ENCODE measurements at places on chromosomes 6 and 20.

- DNase-seq: no peak
Observed at GRCh38 chr20:12130781-12131180, 213.1 kb downstream of the BTBD3 start.

DNA sequence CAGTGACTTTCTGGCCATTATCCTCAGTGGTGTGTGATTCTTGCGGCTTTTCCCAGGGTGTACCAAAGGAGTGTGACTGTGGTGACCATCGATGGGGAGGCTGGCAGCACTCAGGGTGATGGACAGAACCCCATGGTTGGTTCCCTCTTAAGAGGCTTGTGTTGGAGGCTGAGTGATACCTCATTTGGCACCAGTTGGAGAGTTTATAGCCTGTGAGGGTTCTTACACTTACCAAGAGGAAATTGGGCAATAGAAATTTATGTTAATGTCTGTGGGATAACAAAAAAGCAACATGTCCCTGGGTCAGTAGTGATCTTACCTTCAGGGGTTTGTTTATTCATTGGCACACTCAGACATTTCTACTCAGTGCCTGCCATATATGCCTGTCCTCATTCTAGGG lies 37.2 kb downstream of the DAAM2 start:
- DNase-seq: no peak

GRCh38 chr6:117404548-117404947 lies 21.2 kb downstream of the ROS1 start:
- no peak for DNase-seq

- DNase-seq: no peak
Observed at GRCh38 chr6:167140589-167141474, 16.9 kb downstream of the GPR31 start.

DNA sequence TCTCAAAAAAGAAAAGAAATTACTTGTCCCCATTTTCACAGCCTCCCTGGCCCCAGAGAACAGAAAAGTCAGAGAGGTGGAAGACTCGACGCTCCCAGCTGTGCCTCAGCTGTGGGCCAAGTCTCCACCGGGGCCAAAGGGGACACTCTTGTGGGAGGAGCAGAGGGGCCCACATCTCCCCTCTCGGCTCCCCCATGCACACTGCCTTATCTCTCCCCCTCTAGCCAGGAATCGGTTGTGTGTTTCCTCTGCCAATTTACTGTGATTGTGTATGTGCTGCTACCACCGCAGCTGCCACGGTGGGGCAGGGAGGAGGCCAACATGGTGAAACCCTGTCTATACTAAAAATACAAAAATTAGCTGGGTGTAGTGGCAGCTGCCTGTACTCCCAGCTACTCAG lies 8.4 kb downstream of the TIAM2 start:
- no peak for DNase-seq

DNA sequence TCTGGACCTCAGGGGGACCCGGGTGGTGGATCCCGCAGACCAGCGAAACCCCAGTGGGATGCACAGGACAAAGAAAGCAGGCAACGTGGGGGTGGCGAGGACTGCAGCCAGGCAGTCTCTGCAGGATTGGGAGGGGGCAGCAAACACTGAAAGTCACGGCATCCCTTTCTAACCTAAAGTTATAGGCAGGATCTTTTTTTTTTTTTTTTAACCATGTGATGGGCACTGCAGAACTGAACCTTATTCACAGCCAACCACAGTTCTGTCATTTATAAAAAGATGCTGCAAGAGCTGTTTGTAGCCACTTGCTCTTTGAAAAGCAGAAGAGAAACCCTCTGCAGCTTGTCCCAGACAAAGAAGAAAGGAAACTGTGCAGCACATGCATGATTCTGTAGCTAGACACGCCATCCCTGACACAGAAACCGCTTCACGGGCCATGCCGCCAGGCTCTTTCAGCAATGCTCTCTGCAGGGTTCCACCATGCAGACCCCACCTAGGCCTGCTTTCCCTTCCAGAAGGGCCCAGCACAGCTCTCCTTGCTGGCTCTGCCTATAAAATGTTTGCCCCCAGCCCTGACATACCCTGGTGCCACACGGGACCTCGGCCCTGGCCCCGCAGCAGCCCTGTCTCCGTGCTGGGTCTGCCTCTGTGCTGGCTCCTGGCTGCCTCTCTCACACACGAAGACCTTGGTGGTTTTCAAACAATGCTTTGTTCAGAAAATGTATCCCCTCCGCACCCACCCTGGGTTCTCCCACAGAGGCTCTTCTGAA lies 70.8 kb downstream of the PYGB start:
- no peak for DNase-seq

DNA sequence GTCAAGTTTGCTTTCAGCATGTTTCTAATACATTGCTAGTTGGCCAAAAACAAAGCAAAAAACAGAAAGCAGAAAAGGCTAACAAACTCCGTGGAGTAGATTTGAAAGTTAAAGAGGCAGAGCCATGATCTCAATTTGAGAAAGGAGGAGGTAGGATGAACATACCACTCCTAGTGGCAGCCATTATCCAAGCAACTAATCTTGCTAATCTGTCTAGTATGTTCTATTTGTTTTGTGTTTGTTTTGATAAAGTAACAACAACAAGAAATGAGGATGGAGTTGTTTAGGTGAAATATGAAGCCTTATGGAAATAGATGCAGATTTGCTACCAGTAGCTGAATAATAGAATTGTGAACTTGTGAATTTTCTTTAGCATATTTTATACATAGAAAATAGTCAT lies 295.5 kb upstream of the PRDM1 start:
- DNase-seq: no peak

DNA sequence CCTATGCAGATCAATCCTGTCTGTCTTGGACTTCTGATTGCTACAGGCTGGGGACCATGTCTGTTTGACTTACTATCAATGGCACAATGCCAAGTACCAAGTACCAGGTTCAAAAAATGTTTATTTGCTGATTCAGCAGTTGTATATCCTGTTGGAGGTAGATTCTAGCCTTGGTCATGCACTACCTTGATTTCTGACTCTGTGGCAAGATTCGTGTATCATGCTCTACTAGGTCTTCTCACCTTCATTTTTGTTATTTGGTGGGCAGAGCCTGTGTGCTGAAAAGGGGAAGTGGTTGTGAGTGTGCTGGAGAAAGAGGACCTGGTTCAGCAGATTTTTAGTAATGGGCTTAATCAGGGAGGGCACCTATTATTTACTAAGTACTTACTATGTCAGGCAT lies 192.4 kb upstream of the MYLIP start:
- DNase-seq: no peak

DNA sequence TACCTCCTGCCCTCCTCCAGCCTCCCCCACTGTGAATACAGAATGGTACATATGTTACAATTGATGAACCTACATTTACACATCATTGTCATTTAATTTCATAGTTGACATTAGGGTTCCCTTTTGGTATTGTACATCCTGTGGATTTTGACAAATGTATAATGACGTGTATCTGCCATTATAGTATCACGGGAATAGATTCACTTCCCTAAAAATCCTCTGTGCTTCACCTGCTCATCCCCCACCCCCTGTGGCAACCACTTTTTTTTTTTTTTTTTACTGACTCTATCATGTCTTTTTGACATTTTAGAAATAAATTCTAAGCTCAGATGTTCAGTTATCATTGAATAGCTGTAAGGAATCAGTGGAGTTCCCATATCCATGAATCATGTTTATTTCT lies 30.4 kb downstream of the HECA start:
- DNase-seq: no peak
